ENCODE measurements at places on chromosomes 7 and 10. TPM values are rescaled to one million over a fixed set of nuclear protein-coding genes. Genes with fewer than 3 reads are reported as not detected.

Gene HMX3
- not detected for total RNA-seq

Gene GHRHR
- not detected for total RNA-seq

Gene MYO1G
- total RNA-seq = 107 TPM

Gene MEST
- total RNA-seq = 6.7 TPM

Gene C10orf95
- 0.83 TPM for total RNA-seq

Gene DLG5
- total RNA-seq = 0.54 TPM

Gene ARHGAP12
- 41.0 TPM for total RNA-seq

Gene MTURN
- total RNA-seq = 16.5 TPM

Gene KEL
- total RNA-seq = 0.71 TPM

Gene GPR15LG
- not detected for total RNA-seq

Gene TNS3
- total RNA-seq = 70.1 TPM

Gene WDR86
- 1.4 TPM for total RNA-seq

Gene STOX1
- total RNA-seq = 0.57 TPM

Gene COL1A2
- total RNA-seq = 0.47 TPM

Gene TACC2
- total RNA-seq = not detected

Gene MEIG1
- 0.69 TPM for total RNA-seq

Gene MIOS
- total RNA-seq = 48.7 TPM

Gene PLAC9
- total RNA-seq = not detected

Gene ATRNL1
- total RNA-seq = 1.7 TPM

Gene WNT2
- total RNA-seq = not detected

Gene GPR146
- 45.4 TPM for total RNA-seq

Gene SLC18A3
- total RNA-seq = not detected

Gene TBC1D12
- 9.3 TPM for total RNA-seq

Gene RELN
- total RNA-seq = not detected

Gene COL26A1
- total RNA-seq = not detected

Gene LRRD1
- total RNA-seq = 0.17 TPM

Gene CPA5
- not detected for total RNA-seq

Gene OR2A12
- total RNA-seq = not detected

Gene ACSM6
- total RNA-seq = not detected

Gene TCAF2
- total RNA-seq = 16.0 TPM

Gene TRIL
- total RNA-seq = not detected

Gene SFTPA2
- total RNA-seq = not detected

Gene TAS2R4
- 5.4 TPM for total RNA-seq

Gene SYNPO2L
- total RNA-seq = not detected

Gene UPK3BL1
- total RNA-seq = 85.4 TPM

Gene ANXA8
- not detected for total RNA-seq

Gene ASB4
- not detected for total RNA-seq

Gene NUTM2E
- 0.63 TPM for total RNA-seq

Gene CLRN3
- not detected for total RNA-seq

Gene HTR5A
- not detected for total RNA-seq

Gene CUL2
- total RNA-seq = 36.9 TPM

Gene GDF10
- not detected for total RNA-seq

Gene SUN3
- total RNA-seq = not detected

Gene PNPLA8
- total RNA-seq = 57.3 TPM

Gene BMI1
- 72.4 TPM for total RNA-seq

Gene CARD11
- total RNA-seq = 129 TPM

Measured in B cell (primary cell).